ENCODE measurements at places on chromosomes 11 and 22.

- no peak for DNase-seq
Measured at GRCh38 chr11:46397526-46397925, 6.0 kb upstream of the CHRM4 start.

- DNase-seq, result peak; percentile 54
Measured at GRCh38 chr22:39215426-39216142, 29.2 kb downstream of the PDGFB start.

- no peak for DNase-seq
Measured at GRCh38 chr11:3342709-3343108, 36.2 kb downstream of the ZNF195 start.

- DNase-seq, result no peak
Measured at GRCh38 chr11:77345621-77346020, 44.1 kb upstream of the GDPD4 start.

GRCh38 chr11:107413352-107413751 lies 44.3 kb downstream of the CWF19L2 start:
- DNase-seq, result no peak

GRCh38 chr11:86416494-86416893 lies 41.8 kb downstream of the CCDC81 start:
- no peak for DNase-seq

GRCh38 chr11:299951-300735 lies 817 bp upstream of the IFITM5 start:
- DNase-seq, result no peak

Data from activated CD8-positive, alpha-beta memory T cell treated with anti-CD3 and anti-CD28 coated beads, Interleukin-2, amount 50 U/mL, for 4 hours (primary cell).